ENCODE measurements at places on chromosomes 7 and 10. TPM values are rescaled to one million over a fixed set of nuclear protein-coding genes. Genes with fewer than 3 reads are reported as not detected.

Gene FXYD4
- not detected for total RNA-seq

Gene MYH16
- 1.1 TPM for total RNA-seq

Gene SRGN
- total RNA-seq, result 333 TPM

Gene ADO
- 27.4 TPM for total RNA-seq

Gene BMS1
- total RNA-seq, result 9.9 TPM

Gene EVX1
- total RNA-seq, result not detected

Gene NRF1
- total RNA-seq, result 8.7 TPM

Gene NFE2L3
- total RNA-seq, result 53.7 TPM

Gene ZNF786
- total RNA-seq, result 2.8 TPM

Gene SLC26A3
- total RNA-seq, result not detected

Gene LEP
- total RNA-seq, result not detected

Gene MEOX2
- 1.2 TPM for total RNA-seq

Gene LIPN
- not detected for total RNA-seq

Gene FKBP6
- not detected for total RNA-seq

Gene ZNF503
- total RNA-seq, result 2.2 TPM

Gene GHRHR
- total RNA-seq, result not detected

Gene ALKBH4
- 16.2 TPM for total RNA-seq

Gene CRPPA
- 2.8 TPM for total RNA-seq

Gene PROSER2
- 1.6 TPM for total RNA-seq

Gene UPK3BL1
- total RNA-seq, result 6.4 TPM

Gene MBL2
- not detected for total RNA-seq

Gene MOGAT3
- total RNA-seq, result not detected

Gene OR6B1
- total RNA-seq, result not detected

Gene NODAL
- total RNA-seq, result not detected

Gene CDHR1
- not detected for total RNA-seq

Gene FAM3C
- 51.1 TPM for total RNA-seq

Gene OR2A12
- not detected for total RNA-seq

Gene LRRC4
- total RNA-seq, result not detected

Gene KIF11
- total RNA-seq, result 58.1 TPM

Gene STMP1
- total RNA-seq, result 27.4 TPM

Gene FRAT2
- 4.8 TPM for total RNA-seq

Gene CLRN3
- total RNA-seq, result not detected

Gene CRYGN
- not detected for total RNA-seq

Gene ZNF777
- 5.8 TPM for total RNA-seq

Gene FAM131B
- total RNA-seq, result not detected

Gene LRRD1
- total RNA-seq, result not detected

Gene COL28A1
- not detected for total RNA-seq

Gene ST8SIA6
- not detected for total RNA-seq

Gene TRPV6
- total RNA-seq, result not detected

Gene PTN
- total RNA-seq, result 26.4 TPM

Gene BLNK
- total RNA-seq, result not detected

Gene NME8
- not detected for total RNA-seq

Gene TEX47
- not detected for total RNA-seq

Gene DIP2C
- total RNA-seq, result 7.0 TPM

Gene GARS1
- total RNA-seq, result 159 TPM

Gene TRIM74
- not detected for total RNA-seq

Gene PSD
- 1.5 TPM for total RNA-seq

Gene TES
- 111 TPM for total RNA-seq

Gene PMPCB
- 78.1 TPM for total RNA-seq

Gene DDC
- total RNA-seq, result not detected
